ENCODE measurements at places on chromosomes 7 and 10. TPM values are rescaled to one million over a fixed set of nuclear protein-coding genes. Genes with fewer than 3 reads are reported as not detected.
A peak's percentile ranks its signal among the peaks of the same experiment; 100 is the strongest.

DNA sequence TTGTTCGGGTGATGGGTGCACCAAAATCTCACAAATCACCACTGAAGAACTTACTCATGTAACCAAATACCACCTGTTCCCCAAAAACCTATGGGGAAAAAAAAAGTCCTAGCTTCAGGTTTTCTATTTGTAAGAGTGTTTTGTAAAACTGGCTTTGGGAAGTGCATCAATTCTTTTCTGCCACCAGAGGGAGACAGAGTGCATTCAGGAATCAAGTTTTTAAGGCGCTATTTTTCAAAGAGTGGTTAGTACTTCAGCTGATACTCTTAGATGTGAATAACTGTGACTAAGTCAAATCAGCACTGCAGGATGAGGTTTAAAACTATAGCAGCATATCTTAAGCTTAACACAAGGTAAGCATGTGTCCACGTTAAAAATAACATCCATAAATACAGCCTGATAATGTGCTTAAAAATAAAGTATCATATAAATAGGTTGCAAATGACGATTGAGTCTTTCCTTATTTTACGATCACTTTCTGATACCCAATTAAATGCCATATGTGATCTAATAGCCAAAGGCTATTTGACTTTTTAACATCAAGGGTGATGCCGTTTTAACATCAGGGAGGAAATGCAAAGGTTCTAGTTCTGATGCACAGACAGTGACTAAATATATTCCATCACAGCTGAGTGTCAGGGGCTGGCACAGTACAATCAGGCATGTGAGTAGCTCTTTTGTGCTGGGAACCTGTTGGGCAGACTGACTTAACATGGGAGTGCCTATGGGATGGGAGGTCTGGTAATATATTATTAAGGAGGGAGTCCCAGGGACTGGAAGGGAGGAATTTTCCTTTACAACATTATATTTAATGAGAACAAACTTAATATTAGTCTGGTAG, 10.6 kb upstream of the LYZL2 start:
- no peaks in the 10 kb centered on the region for H3K27me3 ChIP-seq
- H3K36me3 ChIP-seq = no peaks in the 10 kb centered on the region
- peak overlapping the region; percentile 32 for H3K27ac ChIP-seq

DNA sequence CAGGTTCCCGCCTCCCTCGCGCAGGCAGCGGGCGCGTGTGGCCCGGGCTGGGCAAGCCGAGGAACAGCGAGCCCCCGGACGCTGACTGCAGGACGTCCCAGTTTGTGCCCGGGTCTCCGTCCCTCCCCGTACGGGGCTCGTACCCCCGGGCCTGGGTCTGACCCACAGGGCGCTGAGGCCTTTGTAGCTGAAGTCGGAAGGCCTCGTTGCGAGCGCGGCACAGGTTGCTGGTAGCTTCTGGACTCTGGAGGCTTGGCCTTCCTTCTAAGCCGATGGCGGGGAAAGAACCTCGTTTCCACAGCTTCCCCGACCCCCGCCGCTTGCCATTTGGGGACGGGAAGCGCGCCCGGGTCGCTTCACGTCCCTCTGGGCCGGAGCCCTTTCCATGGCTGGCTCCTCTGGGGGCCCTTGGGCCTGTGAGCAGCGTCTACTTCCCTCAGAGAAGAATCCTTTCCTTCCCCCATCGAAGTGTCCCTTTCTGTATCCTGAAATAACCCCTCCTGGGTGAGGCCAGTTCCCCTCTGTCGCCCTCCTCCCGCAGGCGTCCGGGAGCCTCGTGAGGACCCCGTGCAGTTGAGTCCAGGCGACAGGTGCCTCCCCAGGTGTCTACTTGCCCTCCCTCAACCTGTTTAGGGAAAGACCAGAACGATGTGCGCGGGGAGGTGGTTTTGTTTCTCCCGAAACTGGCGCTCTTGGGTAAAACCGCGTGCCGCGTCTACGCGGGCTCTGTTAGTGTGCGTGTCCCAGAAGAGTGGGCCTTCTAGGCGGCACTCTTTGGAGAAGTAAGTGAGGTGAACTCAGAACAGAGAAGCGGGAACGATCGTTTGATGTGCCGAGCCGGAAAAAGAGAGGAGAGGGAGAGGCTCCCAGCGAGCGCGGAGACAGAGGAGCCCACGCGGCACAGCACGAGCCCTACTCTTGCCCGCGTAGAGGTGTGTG, 9.3 kb downstream of the EVX1 start:
- no peak overlapping the region for H3K27ac ChIP-seq
- H3K4me3 ChIP-seq = no peak overlapping the region
- H3K36me3 ChIP-seq = no peaks in the 10 kb centered on the region
- no peak for DNase-seq
- peaks cover 4% of the 10 kb centered on the region for H3K4me1 ChIP-seq
- peaks cover 84% of the 10 kb centered on the region for H3K27me3 ChIP-seq

DNA sequence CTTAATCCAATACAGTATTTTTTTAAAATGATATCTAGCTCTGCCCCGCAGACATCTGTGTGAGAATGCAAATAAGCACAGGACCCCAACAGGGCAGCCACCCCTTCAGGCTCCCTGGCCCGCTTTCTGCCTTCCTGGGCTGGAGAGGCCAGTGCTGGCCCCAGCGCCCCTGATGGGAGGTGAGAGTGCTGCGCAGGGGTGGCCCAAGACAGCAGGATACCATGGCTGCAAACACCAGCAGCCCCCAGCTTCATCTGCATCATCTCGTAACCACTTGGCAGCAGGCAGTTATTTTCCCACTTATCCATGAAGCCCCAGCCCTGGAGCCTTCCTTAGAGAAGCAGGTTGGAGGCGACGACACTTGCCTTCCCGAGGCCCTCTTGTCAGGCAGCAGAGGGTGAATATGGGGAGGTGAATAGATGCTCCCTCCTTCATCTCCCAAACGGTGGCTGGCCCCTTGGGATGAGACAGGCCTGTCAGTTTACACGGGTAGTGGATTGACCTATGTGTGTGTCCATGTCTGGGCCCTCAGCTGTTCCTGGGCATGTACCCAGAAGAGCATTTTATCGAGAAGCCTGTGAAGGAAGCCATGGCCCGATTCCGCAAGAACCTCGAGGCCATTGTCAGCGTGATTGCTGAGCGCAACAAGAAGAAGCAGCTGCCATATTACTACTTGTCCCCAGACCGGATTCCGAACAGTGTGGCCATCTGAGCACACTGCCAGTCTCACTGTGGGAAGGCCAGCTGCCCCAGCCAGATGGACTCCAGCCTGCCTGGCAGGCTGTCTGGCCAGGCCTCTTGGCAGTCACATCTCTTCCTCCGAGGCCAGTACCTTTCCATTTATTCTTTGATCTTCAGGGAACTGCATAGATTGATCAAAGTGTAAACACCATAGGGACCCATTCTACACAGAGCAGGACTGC, 71.2 kb downstream of the ALOX5 start:
- H3K4me1 ChIP-seq = no peaks in the 10 kb centered on the region
- no peaks in the 10 kb centered on the region for H3K27me3 ChIP-seq
- no peak overlapping the region for H3K27ac ChIP-seq
- no peak for DNase-seq

DNA sequence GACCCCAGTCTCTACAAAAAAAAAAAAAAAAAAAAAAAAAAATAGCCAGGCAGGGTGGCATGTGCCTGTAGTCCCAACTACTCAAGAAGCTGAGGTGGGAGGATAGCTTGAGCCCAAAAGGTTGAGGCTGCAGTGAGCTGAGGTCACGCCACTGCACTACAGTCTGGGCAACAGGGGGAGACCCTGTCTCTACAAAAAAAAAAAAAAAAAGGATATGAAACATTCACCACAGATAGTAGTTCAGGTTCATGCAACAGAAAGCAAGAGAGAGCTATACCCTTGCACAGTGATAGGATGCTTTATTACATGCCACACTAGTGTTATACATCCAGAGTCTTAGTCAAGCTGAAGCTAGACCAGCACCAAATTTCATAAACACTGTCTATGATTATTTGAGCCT, 148.4 kb upstream of the KAT6B start:
- H3K27ac ChIP-seq = no peak overlapping the region
- H3K27me3 ChIP-seq = no peaks in the 10 kb centered on the region
- H3K36me3 ChIP-seq = no peaks in the 10 kb centered on the region
- H3K4me3 ChIP-seq = no peak overlapping the region
- H3K4me1 ChIP-seq = no peaks in the 10 kb centered on the region
- no peak for DNase-seq

GRCh38 chr10:129344731-129345355, 122.2 kb upstream of the MGMT start:
- H3K36me3 ChIP-seq = no peaks in the 10 kb centered on the region
- H3K27me3 ChIP-seq = no peaks in the 10 kb centered on the region
- H3K4me3 ChIP-seq = no peak overlapping the region
- H3K27ac ChIP-seq = no peak overlapping the region

- no peak overlapping the region for H3K27ac ChIP-seq
- H3K4me1 ChIP-seq = no peaks in the 10 kb centered on the region
- no peaks in the 10 kb centered on the region for H3K27me3 ChIP-seq
- no peak overlapping the region for H3K4me3 ChIP-seq
- no peaks in the 10 kb centered on the region for H3K36me3 ChIP-seq
These were observed 102.4 kb downstream of the EXOC4 start for GRCh38 chr7:133355325-133355708.

GRCh38 chr10:57955076-57955475, 312.6 kb downstream of the IPMK start:
- no peak for DNase-seq
- no peak overlapping the region for H3K4me3 ChIP-seq
- no peak overlapping the region for H3K27ac ChIP-seq
- no peaks in the 10 kb centered on the region for H3K27me3 ChIP-seq
- H3K4me1 ChIP-seq = no peaks in the 10 kb centered on the region

GRCh38 chr10:3803927-3804741, 19.1 kb upstream of the KLF6 start:
- H3K4me1 ChIP-seq = peaks cover 47% of the 10 kb centered on the region
- H3K27ac ChIP-seq = peak overlapping the region; percentile 74
- H3K36me3 ChIP-seq = no peaks in the 10 kb centered on the region
- H3K4me3 ChIP-seq = peak overlapping the region; percentile 21

DNA sequence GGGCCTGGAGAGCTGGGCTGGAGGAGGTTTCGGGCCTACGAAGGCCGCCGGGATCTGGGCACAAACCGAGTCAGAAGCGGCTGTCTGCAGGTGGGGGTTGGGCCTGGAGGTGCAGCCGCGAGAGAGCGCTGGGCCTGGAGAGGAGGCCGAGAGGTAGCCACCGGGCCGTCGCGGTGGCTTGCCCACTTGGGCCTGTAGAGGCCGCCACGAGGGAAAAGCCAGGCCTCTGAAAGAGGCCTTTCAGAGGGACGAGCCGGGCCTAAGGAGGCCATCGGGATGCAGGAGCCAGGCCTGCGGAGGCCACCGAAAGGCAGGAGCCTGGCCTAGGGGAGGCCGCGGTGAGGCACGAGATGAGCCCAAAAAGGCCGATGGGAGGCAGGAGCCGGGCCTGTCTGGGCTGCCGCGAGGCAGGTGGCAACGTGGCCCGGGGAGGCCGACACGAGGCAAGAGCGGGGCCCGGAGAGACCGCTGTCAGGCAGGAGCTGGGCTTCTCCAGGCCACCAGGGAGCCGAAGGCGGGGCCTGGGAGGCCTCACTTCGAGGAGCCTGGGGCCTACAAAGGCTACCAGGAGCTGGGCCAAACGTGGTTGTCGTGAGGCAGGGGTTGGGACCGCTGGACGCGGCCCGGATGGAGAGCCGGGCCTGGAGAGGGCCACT, 25.6 kb downstream of the MDH2 start:
- H3K27ac ChIP-seq = no peak overlapping the region
- H3K4me1 ChIP-seq = peaks cover 14% of the 10 kb centered on the region
- no peaks in the 10 kb centered on the region for H3K36me3 ChIP-seq
- no peaks in the 10 kb centered on the region for H3K27me3 ChIP-seq
- no peak for DNase-seq

- no peak for DNase-seq
- H3K27me3 ChIP-seq = peaks cover 7% of the 10 kb centered on the region
- no peak overlapping the region for H3K4me3 ChIP-seq
- H3K36me3 ChIP-seq = peaks cover 7% of the 10 kb centered on the region
These were observed 4.8 kb downstream of the EGR2 start for GRCh38 chr10:62811159-62811875.

GRCh38 chr10:104309980-104310978, 28.0 kb downstream of the ITPRIP start:
- H3K4me3 ChIP-seq = no peak overlapping the region
- peaks cover 27% of the 10 kb centered on the region for H3K36me3 ChIP-seq
- H3K27me3 ChIP-seq = no peaks in the 10 kb centered on the region
- DNase-seq = peak; percentile 81
- H3K4me1 ChIP-seq = peaks cover 53% of the 10 kb centered on the region

DNA sequence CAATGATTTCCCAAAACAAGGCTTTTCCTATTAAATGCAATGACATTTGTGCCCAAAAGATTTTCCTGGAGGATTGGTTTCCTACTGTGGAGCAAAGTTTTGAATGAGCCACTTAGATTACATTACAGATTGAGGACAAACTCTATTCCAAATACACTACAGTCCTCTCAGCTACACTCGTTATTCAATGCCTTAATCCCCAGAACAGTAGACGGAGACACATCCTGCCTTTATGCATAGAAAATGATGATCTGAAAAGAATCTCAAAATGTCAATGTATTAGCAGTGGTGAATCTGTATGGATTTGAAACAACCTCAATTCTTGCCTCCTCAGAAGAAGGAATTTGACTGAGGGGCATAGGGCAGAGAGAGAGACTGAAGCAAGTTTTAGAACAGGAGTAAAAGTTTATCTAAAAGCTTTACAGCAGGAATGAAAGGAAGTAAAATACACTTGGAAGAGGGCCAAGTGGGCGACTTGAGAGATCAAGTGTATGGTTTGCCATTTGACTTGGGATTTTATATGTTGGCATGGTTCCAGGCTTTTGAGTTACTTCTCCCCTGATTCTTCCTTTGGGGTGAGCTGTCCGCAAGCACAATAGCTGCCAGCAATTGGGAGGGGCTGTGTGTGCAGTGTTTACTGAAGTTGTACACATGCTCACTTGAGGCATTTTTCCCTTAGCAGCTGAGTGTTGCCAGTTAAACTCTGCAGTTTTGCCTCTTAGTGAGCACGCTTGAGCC, 891.9 kb upstream of the MBL2 start:
- DNase-seq = no peak
- H3K4me3 ChIP-seq = no peak overlapping the region
- no peaks in the 10 kb centered on the region for H3K36me3 ChIP-seq
- no peaks in the 10 kb centered on the region for H3K27me3 ChIP-seq
- no peak overlapping the region for H3K27ac ChIP-seq

GRCh38 chr10:21293518-21294356, 231.7 kb downstream of the SKIDA1 start:
- H3K27ac ChIP-seq = no peak overlapping the region
- no peak for DNase-seq
- no peak overlapping the region for H3K4me3 ChIP-seq

GRCh38 chr7:140501966-140502365, 22.7 kb upstream of the MKRN1 start:
- no peak for DNase-seq
- H3K36me3 ChIP-seq = no peaks in the 10 kb centered on the region
- H3K27ac ChIP-seq = no peak overlapping the region
- peaks cover 5% of the 10 kb centered on the region for H3K4me1 ChIP-seq
- no peak overlapping the region for H3K4me3 ChIP-seq
- no peaks in the 10 kb centered on the region for H3K27me3 ChIP-seq

- no peak overlapping the region for H3K27ac ChIP-seq
- no peak overlapping the region for H3K4me3 ChIP-seq
- H3K4me1 ChIP-seq = no peaks in the 10 kb centered on the region
- no peaks in the 10 kb centered on the region for H3K27me3 ChIP-seq
- no peaks in the 10 kb centered on the region for H3K36me3 ChIP-seq
These were observed 90.9 kb downstream of the LSM5 start for GRCh38 chr7:32399311-32399710.

Gene BICC1
- 10.1 TPM for total RNA-seq

Gene PPP1R3C
- 154 TPM for total RNA-seq

Gene TDRD1
- 1.4 TPM for total RNA-seq

Gene KNDC1
- 0.05 TPM for total RNA-seq

Data from heart left ventricle (tissue), 16 donors.